ENCODE measurements at places on chromosomes 5 and 9.
A peak's percentile ranks its signal among the peaks of the same experiment; 100 is the strongest.

- no peak for DNase-seq
These were observed 184.0 kb downstream of the HSPA4 start for GRCh38 chr5:133235696-133236426.

GRCh38 chr9:99977033-99977792, 70.8 kb downstream of the STX17 start:
- no peak for DNase-seq

DNA sequence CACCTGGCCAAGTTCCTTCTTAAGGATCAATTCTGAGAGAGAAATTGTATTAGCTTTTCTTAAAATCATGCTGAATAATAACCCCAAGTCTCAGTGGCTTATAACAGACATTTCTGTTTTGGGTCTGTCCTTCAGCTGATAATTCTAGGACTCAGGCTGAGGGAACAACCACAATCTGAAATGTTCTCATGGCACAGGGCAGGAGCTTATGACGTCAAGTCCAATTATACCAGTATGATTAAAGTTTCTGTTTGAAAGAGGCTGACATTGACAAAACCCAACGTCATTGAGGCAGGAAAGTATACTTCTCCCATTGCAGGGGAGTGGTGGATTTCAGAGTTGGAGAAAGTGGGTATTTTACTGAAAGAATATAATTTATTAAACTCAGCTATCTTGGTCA, 21.8 kb downstream of the CENPH start:
- DNase-seq, result no peak

DNA sequence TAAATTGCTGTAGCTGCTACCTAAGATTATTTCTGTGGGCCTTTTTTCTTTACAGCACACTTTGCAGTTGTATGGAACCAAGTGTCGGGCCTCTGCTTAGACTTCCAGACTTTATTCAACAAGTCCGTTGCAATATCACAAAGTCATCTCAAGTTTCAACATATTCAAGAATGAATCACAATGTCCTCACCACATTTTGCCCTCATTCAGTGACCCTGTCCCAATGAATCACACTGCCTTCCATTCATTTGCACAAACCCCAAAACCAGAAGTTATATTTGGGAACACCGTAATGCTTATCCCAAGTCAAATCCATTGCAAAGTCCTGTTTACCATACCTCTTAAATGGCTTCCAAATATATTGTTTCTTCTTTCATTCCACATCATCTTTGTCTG, 439.6 kb downstream of the CSNK1G3 start:
- peak; percentile 86 for DNase-seq

GRCh38 chr5:2174538-2174937, 291.8 kb upstream of the IRX4 start:
- DNase-seq, result no peak

- DNase-seq, result no peak
These were observed 506.6 kb upstream of the MPDZ start for GRCh38 chr9:13786131-13786530.
